ENCODE measurements at places on chromosomes 2 and 18.

- DNase-seq: no peak
These were observed 511.4 kb upstream of the MYT1L start for GRCh38 chr2:2842466-2842865.

DNA sequence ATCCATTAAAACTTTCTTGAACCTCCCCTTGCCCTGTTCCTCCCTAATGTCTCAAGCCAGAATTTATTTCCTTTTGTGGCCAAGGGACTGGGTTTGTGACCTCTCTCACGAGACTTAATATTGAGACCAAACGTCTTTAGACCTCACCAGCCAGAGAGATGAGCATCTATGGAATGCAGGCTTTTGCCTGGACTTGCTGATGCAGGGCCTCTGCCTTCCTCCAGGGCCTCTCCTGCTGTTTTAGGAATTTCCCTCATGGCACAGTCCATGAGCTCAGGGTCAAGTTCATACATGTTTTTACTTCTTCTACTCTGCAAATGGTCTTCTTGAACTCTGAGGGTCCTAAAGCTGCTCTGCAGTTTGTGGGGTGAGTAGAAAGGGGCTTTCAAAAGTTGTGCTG is 22.3 kb downstream of the IL1B start:
- peak; percentile 37 for DNase-seq

- DNase-seq: no peak
These were observed 52.1 kb downstream of the EEF1B2 start for GRCh38 chr2:206211657-206212255.

DNA sequence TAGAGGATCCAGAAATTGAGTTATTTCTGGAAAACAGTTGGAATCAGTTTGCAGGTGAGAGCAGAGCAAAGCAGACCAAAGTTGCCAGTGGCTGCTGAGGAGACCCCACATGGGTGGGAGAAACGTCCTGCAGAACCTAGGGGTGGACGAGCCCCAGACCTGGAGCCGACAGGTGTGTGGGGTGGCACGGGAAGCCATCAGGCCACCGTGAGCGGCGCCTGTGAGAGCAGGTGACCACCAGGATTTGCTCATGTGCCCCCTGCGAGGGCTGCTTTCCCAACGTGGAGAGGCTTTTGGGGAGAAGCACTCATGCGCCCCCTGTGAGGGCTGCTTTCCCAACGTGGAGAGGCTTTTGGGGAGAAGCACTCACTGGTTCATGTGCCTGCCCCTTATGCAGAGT is 116.8 kb upstream of the NFATC1 start:
- no peak for DNase-seq

- peak; percentile 64 for DNase-seq
These were observed 15.9 kb upstream of the TMEM214 start for GRCh38 chr2:27016801-27017325.

DNA sequence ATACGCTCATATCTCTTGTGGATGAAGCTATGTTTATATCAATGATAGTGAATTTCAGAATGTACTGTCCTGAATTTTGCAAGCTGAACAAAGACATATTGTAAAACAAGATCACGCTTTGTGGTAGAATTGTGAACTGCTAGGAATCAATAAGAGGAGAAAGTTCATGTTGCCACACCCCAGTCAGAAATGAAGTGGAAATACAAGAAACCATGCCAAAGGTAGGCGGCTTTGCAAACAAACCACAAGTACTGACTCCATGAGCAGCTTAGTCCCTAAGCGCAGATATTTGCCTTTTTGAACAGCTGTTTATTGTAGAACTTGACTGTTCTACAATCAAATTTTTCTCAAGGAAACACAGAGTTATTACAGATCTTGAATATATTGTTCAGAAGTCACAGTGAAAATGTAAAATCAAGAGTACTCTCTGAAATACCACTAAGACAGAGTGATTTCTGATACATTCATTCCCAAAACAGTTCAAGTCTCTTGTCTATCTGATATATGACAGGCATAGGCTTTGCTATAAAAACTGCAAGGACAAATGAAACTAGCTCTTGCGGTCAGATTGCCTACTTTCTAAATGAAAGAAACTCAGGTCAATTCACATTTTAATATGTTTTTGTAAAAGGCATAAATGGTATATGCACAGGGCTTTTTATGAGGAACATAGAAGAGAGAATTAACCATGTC is 120.9 kb upstream of the CDH19 start:
- DNase-seq: no peak

Data from 8988T (cell line).